NCI-H1694 (cell line): ENCODE measurements at places on chromosomes 1 and 21.

- DNase-seq: peak; percentile 42
Observed at GRCh38 chr21:44709426-44710293, 1.7 kb downstream of the TSPEAR start.

GRCh38 chr1:30334767-30335166, 388.6 kb downstream of the MATN1 start:
- no peak for DNase-seq

GRCh38 chr1:234521836-234522235, 42.9 kb upstream of the TARBP1 start:
- DNase-seq: no peak

- DNase-seq: no peak
Observed at GRCh38 chr1:231776757-231777062, 150.1 kb downstream of the DISC1 start.

- DNase-seq: no peak
Observed at GRCh38 chr1:6235296-6235677, 477 bp downstream of the ICMT start.

- no peak for DNase-seq
Observed at GRCh38 chr1:201637282-201638079, 98.6 kb downstream of the NAV1 start.

- DNase-seq: no peak
Observed at GRCh38 chr1:167602840-167603239, 27.2 kb upstream of the RCSD1 start.

GRCh38 chr1:53430261-53430660, 28.9 kb upstream of the DMRTB1 start:
- DNase-seq: peak; percentile 44

- DNase-seq: no peak
Observed at GRCh38 chr1:53038566-53038965, 23.4 kb upstream of the PODN start.
